ENCODE measurements at places on chromosomes 13 and 19.

DNA sequence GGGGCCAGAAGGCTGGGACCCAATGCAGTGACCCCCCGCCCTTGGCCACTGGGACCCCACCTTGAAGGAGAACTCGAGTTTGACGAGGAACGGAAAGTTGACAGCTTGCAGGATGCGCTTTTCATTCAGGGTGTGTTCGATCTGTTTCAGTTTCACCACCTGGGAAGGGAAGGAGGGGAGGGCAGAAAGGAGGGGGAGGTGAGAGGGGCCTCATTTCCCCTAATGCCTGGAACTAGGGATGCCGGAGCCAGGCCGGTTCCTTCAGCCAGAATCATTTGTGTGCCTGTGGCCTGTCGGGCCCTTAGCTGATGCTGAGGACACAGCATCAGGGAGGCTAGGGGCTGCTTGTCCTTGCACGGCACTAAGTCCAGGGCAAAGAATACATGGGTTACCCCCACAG, 12.2 kb upstream of the SAMD1 start:
- no peak for DNase-seq

DNA sequence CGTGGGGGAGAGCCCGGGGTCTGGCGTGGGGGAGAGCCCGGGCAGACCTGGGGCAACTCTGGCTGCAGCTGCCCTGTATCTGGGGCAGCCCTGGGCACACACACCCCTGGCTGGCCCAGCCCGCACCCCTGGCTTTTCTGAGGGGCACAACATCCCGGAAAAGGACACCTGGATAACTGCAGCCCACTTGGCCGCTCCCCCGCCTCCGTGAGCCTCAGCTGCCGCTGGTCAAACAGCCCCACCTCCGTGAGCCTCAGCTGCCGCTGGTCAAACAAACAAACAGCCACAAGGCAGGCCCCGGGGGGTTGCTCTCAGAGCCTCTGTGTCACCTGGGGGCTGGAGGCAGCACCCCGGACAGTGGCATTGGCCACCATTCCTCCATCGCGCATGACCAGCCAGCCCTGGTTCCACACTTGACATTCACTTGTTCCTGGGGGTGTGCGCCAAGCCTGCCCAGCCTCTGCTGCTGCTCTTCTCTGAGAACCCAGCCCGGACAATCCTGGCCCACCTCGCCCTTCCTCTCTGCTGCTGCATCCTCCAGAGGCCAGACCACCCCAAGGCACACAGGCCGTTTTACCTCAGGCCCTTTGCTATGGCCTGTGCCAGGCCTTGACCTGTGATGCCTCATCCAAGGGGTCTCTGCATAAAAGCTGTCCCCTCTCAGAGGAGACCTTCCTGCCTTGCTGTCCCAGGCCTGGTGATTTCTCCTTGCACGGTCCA, 19.9 kb downstream of the CEBPG start:
- DNase-seq, result no peak

- no peak for DNase-seq
These were observed 123.8 kb downstream of the ENOX1 start for GRCh38 chr13:43662976-43663375.

- DNase-seq, result no peak
These were observed 2.7 kb upstream of the ACTN4 start for GRCh38 chr19:38644719-38645118.

DNA sequence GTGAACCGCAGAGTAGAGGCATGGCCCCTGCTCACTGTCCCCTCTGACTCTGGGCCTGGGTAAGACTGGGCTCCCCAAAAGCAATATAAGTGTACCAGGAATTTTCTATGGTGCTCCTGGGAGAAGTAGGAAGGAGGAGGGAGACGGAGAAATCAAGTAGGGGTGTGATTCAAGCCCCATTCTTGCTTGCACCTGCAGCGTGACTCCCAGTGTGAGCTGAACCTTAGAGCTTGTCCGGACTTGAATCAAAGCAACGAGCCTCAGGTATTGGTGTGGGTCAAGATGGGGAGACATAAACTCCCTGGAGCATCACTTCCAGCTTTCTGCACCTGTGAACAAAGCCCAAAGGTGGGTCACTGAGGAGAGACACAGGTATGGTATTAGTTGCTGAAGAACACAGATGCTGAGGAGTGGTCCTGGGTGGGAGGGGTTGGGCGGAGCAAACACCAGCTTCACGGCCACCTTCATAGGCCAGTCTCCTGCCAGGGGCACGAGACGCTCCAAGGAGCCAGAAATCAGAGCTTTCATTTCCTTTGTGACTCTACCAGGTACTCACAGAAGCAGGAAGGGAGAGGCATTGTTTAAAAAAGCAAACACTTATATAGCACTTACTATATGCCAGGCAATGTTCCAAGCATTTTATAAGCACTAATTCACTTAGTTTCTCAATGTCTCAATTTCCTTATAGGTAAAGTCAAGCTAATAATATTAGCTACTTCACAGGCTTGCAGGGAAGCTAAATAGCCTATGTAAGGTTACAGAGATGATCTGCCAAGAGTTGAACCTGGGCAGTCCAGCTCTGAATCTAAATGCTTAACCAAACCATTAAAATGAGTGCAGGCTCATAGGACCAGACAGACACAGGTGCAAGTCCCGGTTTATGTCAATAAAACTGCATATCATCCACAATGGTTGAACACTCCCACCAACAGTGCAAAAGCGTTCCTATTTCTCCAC, 775.3 kb downstream of the UQCRFS1 start:
- no peak for DNase-seq

DNA sequence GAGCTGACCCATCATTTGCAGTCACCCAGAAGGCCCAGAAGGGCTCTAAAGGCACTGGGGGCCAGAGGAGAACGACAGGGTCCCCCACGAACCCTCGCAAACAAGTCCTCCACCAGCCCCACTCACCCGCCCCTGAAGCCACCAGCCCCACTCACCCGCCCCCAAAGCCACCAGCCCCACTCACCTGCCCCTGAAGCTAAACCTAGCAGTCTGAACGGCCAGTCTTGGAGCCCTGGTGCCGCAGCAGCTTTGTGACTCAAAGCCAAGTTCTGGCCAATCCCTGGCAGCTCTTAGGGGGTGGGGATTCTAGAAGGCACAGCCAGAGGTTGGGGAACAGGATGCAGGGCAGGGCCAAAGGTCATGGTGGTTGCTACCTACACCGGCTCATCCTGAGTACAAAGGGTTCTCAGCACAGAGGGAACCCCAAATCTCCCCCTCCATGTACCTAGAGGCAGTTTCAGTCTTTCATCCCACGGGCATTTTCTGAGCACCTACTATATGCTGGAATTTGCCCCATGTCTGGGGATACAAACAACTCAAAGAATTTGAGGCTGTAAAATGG, at the start of gene IQCN:
TSS of gene IQCN (minus strand) at position 234 of the 562 bp plus-strand sequence. CDS start 4,974 bp downstream, outside the sequence.
- DNase-seq, result no peak

All from stimulated activated CD4-positive, alpha-beta T cell treated with anti-CD3 and anti-CD28 coated beads, TNF-alpha, amount 100 ng/mL, for 1 hour (primary cell).